ENCODE measurements at places on chromosomes 11 and 22. TPM values are rescaled to one million over a fixed set of nuclear protein-coding genes. Genes with fewer than 3 reads are reported as not detected.

OR5D18 gene
- not detected for polyA plus RNA-seq

PRDX5 gene
- 219 TPM for polyA plus RNA-seq

BBOX1 gene
- polyA plus RNA-seq: 0.96 TPM

API5 gene
- 92.5 TPM for polyA plus RNA-seq

ADAMTS8 gene
- 2.9 TPM for polyA plus RNA-seq

- H3K36me3 ChIP-seq: no peaks in the 10 kb centered on the region
- no peak overlapping the region for H3K4me3 ChIP-seq
- H3K4me1 ChIP-seq: no peaks in the 10 kb centered on the region
- H3K27me3 ChIP-seq: no peaks in the 10 kb centered on the region
- no peak overlapping the region for H3K27ac ChIP-seq
Measured at GRCh38 chr11:89293965-89294679, 116.4 kb downstream of the TYR start.

DNA sequence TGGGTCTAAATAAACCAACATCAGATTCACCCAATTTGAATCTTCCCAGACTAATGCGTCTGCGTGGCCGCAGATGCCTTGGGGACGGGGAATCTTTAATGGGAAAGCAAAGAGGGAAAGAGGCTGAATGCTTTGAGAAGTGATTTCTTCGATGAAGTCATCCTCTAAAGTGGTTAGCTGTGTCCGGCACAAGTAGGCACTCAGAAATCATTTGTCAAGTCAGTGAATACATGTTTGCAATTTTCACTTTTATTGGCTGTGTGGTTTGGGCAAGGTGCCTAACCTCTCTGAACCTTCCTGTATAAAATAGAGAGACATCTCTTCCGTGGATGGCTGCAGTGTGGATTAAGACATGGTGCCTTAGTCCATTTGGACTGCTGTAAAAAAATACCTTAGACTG lies 19.7 kb upstream of the IFT27 start:
- H3K4me1 ChIP-seq: no peaks in the 10 kb centered on the region
- no peak for DNase-seq
- no peak overlapping the region for H3K4me3 ChIP-seq
- no peak overlapping the region for H3K27ac ChIP-seq
- peaks cover 7% of the 10 kb centered on the region for H3K27me3 ChIP-seq
- H3K36me3 ChIP-seq: no peaks in the 10 kb centered on the region

- peak overlapping the region; percentile 21 for H3K27ac ChIP-seq
- peaks cover 24% of the 10 kb centered on the region for H3K4me1 ChIP-seq
Measured at GRCh38 chr11:111718436-111718835, 47.8 kb downstream of the PPP2R1B start.

DNA sequence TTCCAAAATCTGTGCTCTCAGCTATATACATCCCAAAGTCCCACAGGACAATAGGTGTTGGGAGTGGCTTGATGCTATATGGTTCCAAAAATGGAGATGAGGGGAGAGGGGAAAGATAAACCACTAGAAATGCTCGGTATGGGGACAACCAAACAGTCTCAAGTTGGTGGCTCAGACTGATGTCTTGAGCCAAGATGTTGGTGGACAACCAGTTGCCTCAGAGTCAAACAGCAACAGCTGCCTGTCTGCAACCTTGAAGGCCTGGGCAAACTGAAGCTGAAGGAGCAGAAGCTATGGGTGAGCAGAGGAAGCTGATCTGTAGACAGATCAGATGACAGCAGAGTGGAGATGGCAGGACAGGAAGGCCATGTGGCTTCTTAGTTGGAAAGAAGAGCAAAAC lies 4.0 kb downstream of the RRP8 start:
- H3K4me1 ChIP-seq: peaks cover 29% of the 10 kb centered on the region
- DNase-seq: no peak
- H3K36me3 ChIP-seq: peaks cover 52% of the 10 kb centered on the region
- H3K4me3 ChIP-seq: no peak overlapping the region

GRCh38 chr11:123434911-123435310 lies 4.8 kb downstream of the GRAMD1B start:
- peaks cover under 1% of the 10 kb centered on the region for H3K4me1 ChIP-seq
- no peak overlapping the region for H3K4me3 ChIP-seq
- H3K27me3 ChIP-seq: no peaks in the 10 kb centered on the region

Data from large intestine (tissue), 12 donors.